ENCODE measurements at places on chromosomes 13 and 19.

GRCh38 chr19:44820648-44821609, 12.0 kb downstream of the BCAM start:
- DNase-seq = no peak

- DNase-seq = no peak
These were observed 557 bp downstream of the ZNF576 start for GRCh38 chr19:43596842-43597461.

- DNase-seq = no peak
These were observed 53.2 kb downstream of the GPALPP1 start for GRCh38 chr13:45042539-45042938.

DNA sequence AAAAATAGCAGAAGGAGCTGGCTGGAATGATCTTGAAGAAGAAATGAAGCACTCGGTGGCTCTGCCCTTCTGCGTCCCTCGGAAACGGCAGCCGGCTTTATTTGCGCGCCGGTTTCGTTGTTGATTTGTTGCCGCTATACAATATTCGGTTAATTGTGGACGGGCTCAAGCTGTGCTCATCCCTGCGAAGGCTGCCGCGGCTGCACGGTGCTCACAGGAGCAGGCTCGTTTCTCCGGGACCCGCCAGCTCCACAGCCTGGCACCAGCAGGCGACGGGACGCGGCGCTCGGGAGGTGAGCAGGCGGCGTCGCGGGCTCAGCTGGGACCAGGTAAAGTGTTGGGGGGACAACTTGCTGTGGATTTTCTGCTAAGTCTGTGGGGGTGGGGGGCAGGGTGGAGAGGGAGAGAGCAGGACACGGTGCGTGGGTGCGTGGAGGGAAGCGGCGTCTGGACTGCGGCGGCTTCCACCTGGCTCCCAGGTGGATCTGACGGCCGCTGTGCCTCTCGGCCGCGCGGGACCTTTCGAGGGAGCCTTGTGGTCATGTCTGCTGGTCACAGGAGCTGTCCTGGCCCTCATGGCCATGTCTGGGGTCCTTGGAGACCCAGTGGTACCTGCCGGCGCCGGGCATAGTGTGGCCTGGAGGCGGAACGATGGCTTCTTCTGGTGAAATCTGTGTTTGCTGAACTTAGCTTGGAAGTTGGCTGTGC, 90.9 kb downstream of the TEX29 start:
- no peak for DNase-seq

GRCh38 chr19:4576016-4576933, 16.8 kb upstream of the SEMA6B start:
- DNase-seq = peak; percentile 40

All from stimulated activated CD4-positive, alpha-beta T cell treated with anti-CD3 and anti-CD28 coated beads, TNF-alpha, amount 100 ng/mL, for 1 hour (primary cell).